ENCODE measurements at places on chromosomes 5 and 9.

- DNase-seq = no peak
These were observed 14.3 kb downstream of the FBXO38 start for GRCh38 chr5:148397968-148398595.

- no peak for DNase-seq
These were observed 56.8 kb downstream of the TRIO start for GRCh38 chr5:14199902-14200301.

DNA sequence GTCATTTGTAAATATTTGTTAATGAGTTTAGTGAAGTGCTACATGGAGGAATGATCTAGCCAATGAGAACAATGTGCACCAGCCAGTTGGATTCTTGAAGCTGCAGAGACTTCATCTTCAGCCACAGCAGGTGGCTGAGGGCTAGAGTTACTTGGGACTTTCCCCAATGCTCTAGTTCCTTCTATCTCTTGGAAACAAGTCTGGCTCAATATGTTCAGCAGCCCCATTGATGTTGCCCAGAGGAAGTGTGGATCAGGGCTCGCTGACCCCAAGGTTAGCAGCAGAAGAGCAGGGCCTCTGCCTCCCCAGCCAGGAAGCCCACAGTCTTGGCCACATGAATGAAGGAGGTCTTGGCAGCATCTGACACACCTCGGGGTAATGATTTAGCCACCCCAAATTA lies 117.5 kb downstream of the SLC1A3 start:
- DNase-seq = no peak

DNA sequence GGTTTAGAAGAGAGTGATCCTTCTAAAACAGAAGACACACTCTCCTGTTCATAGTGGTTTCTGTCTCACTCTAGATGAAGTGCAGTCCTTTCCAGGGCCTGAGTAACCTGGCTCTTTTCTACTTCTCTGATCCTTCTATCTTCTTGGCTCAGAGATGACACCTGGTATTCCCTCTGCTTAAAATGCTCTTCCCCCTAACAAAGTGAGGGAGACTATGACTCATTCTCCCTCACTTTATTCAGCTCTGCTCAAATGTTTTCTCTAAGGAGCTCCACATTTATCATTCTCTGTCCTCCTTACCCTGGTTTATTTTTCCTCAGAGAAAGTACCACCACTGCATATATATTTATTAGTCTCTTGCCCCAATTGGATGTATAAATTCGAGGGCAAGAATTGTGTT lies 24.6 kb downstream of the TUT7 start:
- no peak for DNase-seq

GRCh38 chr5:167916706-167917105 lies 374.7 kb upstream of the WWC1 start:
- DNase-seq = no peak

DNA sequence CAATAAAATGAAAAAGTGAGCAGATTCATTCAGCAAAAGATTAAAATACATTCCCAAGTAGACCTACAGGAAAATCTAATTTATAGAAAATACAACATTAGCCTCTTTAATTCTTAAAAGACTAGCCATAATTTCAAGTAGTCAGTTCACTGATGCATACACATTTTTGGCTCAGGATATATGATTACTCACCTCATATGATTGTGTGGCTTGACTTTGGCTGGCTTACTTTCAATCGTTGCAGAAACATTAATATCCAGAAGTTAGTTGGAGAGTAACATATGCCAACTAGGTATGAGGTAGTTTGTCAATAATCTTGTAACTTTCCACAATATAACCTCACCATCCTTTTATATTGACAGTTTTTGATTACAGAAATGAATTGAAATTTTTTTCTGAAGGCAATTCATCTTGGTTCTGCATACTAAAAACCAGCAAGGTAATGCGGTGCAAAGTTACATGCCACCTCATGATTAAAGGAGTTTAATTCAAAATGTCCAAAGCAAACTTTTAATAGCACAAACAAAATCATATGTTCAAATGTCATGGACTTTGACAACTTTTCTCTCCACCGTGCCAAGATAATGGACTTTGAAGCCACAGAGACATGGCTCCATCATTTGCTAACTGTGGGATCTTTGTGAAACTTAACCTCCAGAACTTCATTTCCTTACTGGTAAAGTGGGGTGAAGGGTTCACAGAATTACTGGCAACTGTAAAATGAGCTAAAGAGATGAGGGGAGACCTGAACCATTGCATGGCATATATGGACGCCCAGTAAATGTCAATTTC lies 76.6 kb upstream of the PAM start:
- no peak for DNase-seq

- DNase-seq = no peak
These were observed 386.7 kb downstream of the KDM4C start for GRCh38 chr9:7144265-7145046.

- DNase-seq = no peak
These were observed 54.2 kb downstream of the RASGRF2 start for GRCh38 chr5:81014348-81014747.

GRCh38 chr5:87435144-87435694 lies 22.5 kb upstream of the CCNH start:
- DNase-seq = no peak

DNA sequence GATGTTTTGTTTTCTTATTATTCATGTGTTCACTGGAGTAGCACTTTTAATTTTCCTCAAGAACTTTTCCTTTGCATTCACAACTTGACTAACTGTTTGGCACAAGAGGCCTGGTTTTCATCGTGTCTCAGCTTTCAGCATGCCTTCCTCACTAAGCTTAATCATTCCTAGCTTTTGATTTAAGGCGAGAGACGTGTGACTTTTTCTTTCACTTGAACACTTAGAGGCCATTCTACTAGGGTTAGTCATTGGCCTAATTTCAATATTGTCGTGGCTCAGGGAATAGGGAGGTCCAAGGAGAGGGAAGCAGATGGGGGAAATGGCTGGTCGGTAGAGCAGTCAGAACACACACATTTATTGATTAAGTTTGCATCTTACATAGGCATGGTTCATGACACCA lies 94.0 kb downstream of the ZNF462 start:
- DNase-seq = no peak

- DNase-seq = no peak
These were observed 784.6 kb upstream of the NUDT12 start for GRCh38 chr5:104347119-104347708.

- DNase-seq = no peak
These were observed 165.5 kb downstream of the PIK3R1 start for GRCh38 chr5:68381060-68381459.

- DNase-seq = no peak
These were observed 71.6 kb upstream of the XPA start for GRCh38 chr9:97768746-97769145.

DNA sequence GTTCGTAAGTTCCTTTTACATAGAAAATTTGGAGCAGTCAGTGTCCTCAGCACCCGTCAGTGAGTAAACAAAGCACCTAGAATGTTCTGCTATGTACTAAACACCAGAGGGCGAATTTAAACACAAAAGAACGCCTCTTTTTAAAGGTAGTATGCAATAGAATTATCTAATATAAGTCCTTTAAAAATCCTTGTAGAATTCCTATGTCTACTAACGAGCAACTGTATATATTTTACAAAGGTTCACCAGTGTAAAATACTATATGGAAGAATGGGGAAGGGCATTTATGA lies 499 bp upstream of the TMEM232 start:
- DNase-seq = no peak

DNA sequence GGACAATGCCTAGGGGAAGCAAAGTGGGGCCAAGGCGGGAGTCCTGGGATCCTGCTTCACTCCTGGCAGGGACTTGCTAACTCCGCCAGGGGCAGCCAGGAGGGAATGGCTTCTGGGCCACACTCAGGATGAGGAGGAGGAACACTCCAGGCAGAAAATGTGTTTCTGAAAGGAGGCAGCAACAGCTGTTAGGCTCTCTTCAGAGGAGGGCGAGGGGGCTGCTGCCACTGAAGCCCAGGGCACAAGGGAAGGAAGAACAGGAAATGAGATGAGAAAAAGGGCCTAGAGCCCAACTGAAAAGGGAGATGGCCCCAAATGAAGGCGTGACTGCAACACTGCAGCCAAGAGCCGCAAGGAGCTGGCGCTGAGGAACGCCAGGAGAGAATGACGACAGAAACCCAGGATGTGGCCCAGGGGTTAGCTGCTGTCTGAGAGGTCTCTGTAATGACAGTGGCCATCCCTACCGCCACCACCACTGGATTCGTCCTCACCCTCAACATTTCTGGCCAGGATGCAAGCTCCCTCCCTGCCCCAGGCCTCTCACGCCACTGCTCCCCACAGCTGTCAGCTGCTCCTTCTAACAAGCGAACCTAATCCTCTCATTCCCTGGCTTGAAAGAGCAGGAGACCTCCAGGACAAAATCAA lies 15.8 kb downstream of the PSMB7 start:
- no peak for DNase-seq

DNA sequence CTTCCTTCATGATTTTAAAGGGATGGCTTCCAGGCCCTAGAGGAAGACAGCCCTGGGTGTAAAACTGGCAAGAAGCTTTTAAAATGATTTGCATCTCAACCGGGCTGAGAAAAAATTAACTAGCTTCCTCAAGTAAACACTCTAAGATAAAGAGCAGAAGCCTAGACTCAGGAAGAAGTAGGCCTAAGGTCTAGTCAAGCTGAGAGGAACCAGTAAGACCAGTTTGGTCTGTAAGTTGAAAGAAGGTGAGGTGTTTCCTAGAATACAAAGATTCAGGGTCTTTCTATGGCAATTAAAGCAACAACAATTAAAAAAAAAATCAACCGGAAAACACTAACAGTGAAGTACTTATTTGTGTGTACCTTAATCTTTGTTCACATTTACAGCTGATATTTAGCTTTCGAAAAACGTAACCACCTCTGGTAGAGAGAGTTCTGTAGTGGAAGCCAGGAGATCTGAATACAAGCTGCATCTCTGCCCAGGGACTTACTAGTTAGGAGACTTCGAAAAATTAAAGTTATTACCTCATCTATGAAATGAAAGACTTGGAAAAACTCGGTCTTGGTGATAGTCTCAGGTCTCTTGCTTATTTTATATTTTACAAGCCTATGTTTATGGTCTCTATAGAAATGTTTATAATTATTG lies 75.7 kb downstream of the TUSC1 start:
- no peak for DNase-seq

DNA sequence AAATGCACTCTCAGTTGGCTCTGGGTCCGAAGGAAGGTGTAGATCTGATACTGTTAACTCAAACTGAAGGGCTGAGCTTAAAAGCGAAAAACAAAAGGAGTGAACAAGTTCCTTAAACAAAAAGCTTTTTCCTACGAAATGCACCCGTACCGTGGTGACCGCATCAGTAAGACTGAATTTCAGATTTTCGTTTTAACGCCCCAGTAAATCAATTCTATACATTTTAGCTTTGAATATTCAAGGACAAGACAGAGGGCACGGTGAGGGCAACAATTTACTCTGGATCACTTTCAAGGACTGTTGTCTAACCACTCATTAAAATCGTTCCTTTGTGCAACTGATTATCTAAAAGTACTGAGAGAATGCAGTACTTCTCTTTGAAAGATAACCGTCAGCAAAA lies 1.9 kb downstream of the HOMER1 start:
- DNase-seq = no peak

- DNase-seq = no peak
These were observed 22.5 kb downstream of the RANBP3L start for GRCh38 chr5:36279054-36279698.

DNA sequence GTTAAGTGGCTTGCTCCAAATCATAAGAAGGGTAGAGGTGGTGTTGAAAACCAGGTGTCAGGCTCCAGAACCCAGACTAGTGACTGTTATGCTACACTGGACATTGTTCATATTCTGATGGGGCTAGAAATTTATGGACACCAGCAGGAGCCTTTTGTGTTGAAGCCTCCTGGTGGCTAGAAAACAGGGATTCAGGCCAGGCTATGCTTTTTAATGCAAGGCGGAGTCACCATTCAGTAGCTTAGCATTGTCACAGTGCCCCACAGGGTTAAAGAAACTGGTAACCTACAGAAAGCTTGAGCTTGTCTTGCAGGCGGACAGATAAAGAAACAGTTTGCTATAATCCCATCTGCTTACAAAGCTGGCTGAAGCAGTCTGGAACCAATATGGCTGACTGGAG lies 23.0 kb upstream of the GOLM1 start:
- DNase-seq = no peak

DNA sequence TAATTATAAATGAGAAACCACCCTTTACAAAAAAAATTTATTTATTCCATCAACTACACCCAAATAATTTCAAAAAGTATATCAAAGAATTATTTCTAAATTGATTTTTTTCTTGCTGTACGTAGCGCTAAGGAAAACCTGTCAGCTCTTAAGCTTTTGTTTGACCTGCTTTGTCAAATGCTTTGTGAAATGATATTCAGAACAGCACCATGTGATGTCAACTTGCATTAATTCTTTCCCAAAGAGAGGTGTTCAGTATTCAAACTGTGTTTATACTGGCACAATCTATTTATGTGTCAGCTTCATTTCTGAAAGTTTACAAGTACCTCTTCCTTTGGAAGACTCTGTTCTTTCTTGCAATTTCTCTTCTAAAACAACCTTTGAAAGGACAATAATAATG lies 12.0 kb upstream of the ARSB start:
- DNase-seq = no peak

- DNase-seq = no peak
These were observed 114.3 kb upstream of the PCA3 start for GRCh38 chr9:76649894-76650293.

DNA sequence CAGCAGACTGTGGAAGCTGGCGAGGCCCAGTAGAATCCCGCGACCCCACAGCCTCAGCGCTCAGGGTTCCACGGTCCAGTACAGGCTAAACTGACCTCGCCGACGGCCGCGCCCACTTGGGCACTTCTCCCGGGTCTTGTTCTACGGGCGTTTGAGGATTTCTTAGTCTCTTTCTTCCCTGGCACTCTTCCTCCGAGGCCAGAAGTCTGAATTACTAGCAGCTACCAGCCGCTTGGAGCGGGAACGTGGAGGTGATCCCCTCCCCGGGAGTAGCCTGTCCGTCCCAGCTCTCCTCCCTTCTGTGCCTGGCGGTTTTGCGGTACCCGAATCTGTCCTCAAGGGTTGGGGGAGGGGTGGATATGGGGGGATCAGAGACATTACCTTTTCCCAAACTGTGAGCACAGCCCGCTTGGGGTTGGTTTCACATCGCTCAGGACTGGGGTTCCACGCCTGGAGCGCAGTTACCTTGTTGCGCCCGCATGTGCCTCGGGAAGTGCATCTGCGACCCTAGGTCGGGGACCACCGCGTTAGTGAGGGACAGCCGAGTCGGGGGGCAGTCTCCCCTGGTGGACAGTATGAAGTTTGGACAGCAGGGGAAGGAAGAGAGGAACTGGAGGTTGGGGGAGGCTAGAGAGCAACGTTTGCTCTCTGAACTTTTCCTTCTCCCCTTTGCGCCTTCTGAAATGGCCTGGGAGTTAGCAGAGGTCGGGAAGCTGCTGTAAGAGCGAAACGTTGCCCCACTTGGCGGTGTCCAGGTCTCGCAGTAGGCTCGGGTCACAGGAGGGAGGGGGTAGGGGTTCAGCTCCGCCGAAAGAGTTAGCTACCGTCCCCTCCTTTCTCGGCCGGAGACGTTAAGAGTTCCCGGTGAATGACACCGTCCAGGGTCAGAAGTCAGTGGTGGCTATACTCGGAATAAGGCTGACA lies 190.8 kb downstream of the MEF2C start:
- DNase-seq = no peak
